Activated gamma-delta T cell (primary cell): ENCODE measurements at places on chromosomes 6 and 20.

DNA sequence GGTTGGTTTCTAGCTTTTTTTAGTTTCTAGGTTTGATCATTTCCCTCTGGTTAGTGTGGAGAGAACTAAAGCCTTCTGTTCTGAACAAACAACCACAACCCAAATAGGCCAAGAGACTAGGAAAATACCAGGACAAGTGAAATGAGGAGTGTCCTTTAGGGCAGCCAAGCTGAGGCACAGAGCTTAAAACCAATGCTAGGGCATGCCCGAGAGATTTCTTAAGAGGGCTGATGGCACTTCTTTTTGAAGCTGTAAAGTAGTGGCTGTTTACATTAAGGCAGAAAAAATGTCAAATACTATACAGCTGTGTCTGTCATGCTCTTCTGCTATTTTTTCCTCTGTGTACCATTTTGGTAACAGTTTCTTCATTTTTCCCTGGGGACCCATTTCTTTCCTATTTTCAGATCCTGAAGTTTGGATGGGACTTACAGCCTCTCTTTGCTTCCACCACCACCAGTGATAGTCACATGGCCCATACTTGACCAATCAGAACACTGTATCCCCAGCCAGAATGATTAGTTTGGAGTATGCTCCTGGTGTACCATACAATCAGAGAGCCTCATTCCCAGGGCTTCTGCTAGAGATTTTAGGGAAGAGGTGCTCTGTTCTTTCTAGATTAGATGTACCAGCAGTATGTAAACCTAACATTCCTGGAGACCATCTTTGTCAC lies 154.4 kb downstream of the BMP2 start:
- no peak for DNase-seq

DNA sequence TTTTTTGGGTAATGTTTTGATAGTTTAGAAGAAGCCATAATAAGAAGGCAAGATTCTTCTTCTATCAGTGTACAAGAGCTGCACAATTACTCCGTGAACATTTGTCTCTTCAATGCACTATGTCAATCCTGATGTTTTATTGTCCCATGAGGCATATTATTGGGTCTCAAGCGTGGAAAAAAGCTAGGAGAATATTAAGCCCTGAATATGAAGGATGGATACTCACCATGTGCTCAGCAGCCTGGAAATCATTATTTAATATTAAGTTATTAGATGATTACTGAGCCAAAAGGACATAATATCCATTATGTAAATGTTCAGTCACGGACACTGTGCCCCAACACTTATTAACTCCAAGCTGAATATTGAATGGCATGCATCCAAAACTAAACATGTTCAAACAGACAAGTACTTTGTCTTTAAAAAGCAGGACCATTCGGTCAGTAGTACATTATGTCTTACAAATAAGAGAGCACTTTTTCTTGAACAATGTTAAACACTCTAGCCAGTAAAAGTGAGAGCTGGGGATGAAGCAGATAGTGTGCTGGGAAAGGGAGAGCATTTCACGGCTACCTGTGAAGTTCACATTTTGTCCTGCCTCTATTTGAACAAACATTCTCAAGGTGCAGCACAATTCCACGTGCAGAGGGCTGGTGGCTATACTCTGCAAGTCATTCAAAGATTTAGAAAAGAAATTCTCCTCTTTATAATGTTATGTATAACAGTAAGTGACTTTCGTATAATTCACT lies 70.6 kb upstream of the CNR1 start:
- no peak for DNase-seq

GRCh38 chr6:126180585-126180984 lies 159.3 kb upstream of the CENPW start:
- no peak for DNase-seq

DNA sequence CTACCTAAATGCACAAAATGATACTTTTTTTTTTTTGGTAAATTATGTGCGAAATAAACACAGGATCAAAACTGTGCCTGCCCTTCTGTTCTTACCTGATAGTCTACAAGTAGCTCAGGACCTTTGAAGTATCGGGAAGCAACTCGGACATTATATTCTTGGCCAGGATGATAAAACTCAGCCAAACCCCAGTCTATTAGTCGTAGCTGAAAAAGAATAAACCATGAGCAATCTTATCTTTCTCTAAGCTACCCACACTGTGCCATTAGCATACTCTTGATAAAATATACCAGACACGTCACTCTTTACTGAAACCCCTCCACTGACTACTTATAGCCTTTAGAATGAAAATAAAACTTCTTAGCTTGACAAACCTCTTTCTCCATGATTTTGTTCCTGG lies 29.8 kb upstream of the TBC1D20 start:
- DNase-seq = no peak

GRCh38 chr6:33082702-33083101 lies 6.9 kb downstream of the HLA-DPB1 start:
- no peak for DNase-seq

- no peak for DNase-seq
Observed at GRCh38 chr6:149166747-149167146, 150.8 kb upstream of the TAB2 start.

GRCh38 chr6:128345278-128345677 lies 175.1 kb downstream of the PTPRK start:
- no peak for DNase-seq

DNA sequence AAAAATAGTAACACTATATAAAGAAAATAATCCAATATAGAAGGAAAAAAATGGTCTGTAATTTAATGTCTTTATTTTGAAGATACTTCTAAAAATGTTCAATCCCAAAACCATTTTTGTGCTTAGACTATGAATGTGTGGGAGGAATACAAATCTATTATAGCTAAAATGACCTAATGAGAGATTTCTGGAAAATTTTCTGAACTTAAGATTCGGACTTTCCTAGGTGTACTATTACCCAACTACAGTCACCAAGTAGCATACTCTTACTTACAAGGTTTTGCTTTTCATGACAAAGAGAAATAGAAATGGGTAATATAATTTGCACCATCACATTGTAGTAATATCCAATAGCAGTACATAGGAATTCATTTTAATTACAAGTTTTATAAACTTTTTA lies 29.9 kb downstream of the MAP3K7 start:
- DNase-seq = no peak

DNA sequence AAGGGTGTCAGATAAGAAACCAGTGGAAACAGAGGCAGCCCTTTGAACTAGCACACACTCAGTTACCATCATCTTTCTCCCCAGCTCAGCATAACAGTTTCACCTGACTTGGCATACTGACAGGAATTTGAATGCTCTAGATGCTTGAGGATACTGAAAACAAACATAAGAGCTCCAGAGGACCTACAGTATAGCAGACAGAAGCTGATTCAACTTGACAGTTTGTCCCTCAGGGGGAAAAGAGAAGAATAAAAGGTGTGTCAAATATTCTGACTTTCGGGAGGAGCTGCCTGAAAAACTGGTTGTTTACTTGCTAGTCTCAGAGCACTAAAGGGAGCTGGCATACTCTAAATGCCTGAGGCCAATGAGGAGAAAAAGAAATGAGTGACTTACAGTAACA lies 35.1 kb downstream of the EYS start:
- DNase-seq = no peak

- no peak for DNase-seq
Observed at GRCh38 chr20:62104234-62104789, 18.0 kb upstream of the LSM14B start.

- DNase-seq = no peak
Observed at GRCh38 chr20:14375416-14375985, 38.1 kb upstream of the FLRT3 start.

DNA sequence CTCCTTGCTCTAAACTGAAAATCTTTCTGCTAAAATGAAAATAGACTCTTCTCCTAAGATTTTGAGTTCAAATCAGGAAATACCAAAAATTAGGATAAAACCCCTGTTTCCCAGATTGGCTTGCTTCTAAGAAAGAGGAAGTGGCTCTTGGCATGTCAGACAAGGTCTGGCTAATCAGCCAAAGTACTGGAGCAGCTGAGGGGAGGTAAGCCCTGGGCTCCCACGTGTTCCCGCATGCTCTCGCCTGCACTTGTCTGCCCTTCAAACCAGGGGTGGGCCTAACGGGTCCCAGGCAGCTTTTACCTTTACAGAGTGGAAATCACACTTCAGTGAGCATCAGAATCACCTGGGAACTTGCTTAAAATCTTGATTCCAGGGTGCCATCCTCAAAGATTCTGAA lies 43.2 kb upstream of the GABRR1 start:
- no peak for DNase-seq
